ENCODE measurements at places on chromosomes 16 and 17. TPM values are rescaled to one million over a fixed set of nuclear protein-coding genes. Genes with fewer than 3 reads are reported as not detected.

GRCh38 chr17:19904924-19905323 lies 37.2 kb upstream of the ULK2 start:
- no peak for DNase-seq
- no peaks in the 10 kb centered on the region for H3K27me3 ChIP-seq
- no peak overlapping the region for H3K27ac ChIP-seq

DNA sequence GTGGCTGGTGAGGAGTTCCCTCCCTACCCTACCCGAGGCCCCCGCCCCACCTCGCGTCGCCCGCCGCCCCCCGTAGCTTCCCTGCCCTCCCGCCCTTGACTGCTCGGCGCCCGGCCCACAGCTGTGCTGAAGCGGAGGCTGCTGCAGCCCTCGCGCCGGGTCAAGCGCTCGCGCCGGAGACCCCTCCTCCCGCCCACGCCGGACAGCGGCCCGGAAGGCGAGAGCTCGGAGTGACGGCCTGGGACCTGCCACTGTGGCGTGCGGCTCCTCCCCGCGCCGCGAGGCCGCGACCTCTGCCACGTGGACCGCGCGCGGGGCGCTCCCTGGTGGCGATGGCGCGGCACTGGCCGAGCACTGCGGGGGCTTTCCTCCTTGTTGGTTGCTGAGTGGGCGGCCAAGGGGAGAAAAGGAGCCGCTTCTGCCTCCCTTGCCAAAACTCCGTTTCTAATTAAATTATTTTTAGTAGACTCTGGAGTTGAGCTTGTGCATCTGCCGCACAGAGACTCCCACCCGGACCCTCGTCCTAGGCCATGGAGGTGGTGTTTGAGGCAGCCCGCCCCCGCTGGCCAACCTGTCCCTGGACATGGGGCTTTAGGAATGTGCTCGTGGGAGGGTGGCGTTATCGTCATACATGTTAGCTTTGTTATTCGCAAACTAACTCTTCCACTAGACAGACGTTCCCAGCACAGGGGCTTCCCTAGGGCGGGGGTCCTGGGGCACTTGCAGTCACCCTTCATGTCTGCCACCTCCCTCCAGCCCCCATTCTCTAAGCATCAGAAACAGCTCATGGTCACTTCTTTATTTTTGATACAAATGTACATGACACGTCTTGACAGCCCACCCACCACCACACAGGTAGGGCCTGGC lies 4.4 kb downstream of the TP53I13 start:
- peak overlapping the region; percentile 40 for H3K4me3 ChIP-seq
- H3K36me3 ChIP-seq, result peaks cover 5% of the 10 kb centered on the region
- peaks cover 2% of the 10 kb centered on the region for H3K27me3 ChIP-seq
- peaks cover 24% of the 10 kb centered on the region for H3K4me1 ChIP-seq
- peak; percentile 67 for DNase-seq

GRCh38 chr16:8848231-8848938 lies 20.4 kb downstream of the CARHSP1 start:
- peaks cover 34% of the 10 kb centered on the region for H3K36me3 ChIP-seq
- no peak for DNase-seq
- H3K27me3 ChIP-seq, result no peaks in the 10 kb centered on the region
- H3K4me3 ChIP-seq, result no peak overlapping the region
- no peaks in the 10 kb centered on the region for H3K4me1 ChIP-seq

GRCh38 chr16:85541181-85541580 lies 71.9 kb upstream of the GSE1 start:
- H3K27ac ChIP-seq, result peak overlapping the region; percentile 34
- DNase-seq, result no peak
- no peak overlapping the region for H3K4me3 ChIP-seq
- no peaks in the 10 kb centered on the region for H3K27me3 ChIP-seq

- H3K4me1 ChIP-seq, result peaks cover 8% of the 10 kb centered on the region
- no peak for DNase-seq
- H3K27ac ChIP-seq, result peak overlapping the region; percentile 3
- no peaks in the 10 kb centered on the region for H3K36me3 ChIP-seq
Measured at GRCh38 chr17:65609749-65610148, 48.3 kb upstream of the AXIN2 start.

DNA sequence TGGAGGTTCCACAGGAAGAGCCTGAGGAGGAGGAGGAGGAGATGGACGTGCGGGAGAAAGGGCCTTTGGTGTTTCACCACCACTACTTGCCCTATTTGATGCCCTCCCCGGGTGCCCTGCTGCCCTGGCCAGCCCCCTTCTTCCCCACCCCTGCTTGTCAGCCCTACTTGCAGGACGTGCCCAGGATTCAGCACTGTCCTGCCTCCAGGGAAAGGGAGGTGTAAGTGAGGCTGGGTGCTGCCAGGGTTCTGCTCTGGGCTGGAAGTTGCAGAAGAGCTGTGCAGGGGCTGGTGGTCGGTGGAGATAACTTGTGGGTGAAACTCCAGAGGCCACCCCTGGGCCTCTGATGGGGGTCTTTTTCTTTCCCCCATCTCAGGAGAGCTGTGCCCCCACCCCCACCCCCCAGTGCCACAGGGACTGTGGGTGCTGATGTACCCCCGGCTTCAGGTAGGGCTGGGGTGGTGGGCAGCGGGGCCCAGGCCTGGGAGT lies 3.0 kb downstream of the PRR29 start:
- H3K27me3 ChIP-seq, result peaks cover 26% of the 10 kb centered on the region
- no peaks in the 10 kb centered on the region for H3K36me3 ChIP-seq
- peaks cover 13% of the 10 kb centered on the region for H3K4me1 ChIP-seq
- H3K4me3 ChIP-seq, result no peak overlapping the region

- H3K4me1 ChIP-seq, result peaks cover 25% of the 10 kb centered on the region
- no peak overlapping the region for H3K4me3 ChIP-seq
- H3K27ac ChIP-seq, result no peak overlapping the region
Measured at GRCh38 chr16:12800817-12801216, 2.9 kb downstream of the CPPED1 start.

- H3K27ac ChIP-seq, result peak overlapping the region; percentile 91
- no peaks in the 10 kb centered on the region for H3K27me3 ChIP-seq
- H3K4me3 ChIP-seq, result no peak overlapping the region
- DNase-seq, result no peak
Measured at GRCh38 chr16:85570735-85571562, 42.2 kb upstream of the GSE1 start.

- H3K27ac ChIP-seq, result no peak overlapping the region
- DNase-seq, result no peak
- H3K4me1 ChIP-seq, result peaks cover 5% of the 10 kb centered on the region
- H3K4me3 ChIP-seq, result no peak overlapping the region
- no peaks in the 10 kb centered on the region for H3K36me3 ChIP-seq
Measured at GRCh38 chr17:66398059-66398458, 95.6 kb downstream of the PRKCA start.

DNA sequence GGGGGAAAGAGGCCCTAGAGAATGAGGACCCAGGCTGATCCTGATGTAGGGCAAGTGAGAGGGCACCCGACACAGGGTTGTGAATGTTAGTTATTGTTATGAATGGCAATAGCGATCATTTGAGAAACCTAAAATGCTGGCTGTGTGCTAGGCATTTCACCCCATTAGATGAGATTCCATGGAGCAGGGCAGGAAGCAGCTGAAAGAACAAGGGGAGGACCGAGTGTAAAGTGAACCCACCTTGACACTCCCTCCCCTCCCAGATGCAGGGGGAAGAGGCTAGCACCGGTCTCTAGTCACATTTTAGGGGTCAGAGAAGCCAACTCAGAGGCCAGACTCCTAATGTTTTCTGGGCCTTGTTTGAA lies 553 bp upstream of the CORO6 start:
- DNase-seq, result no peak
- H3K36me3 ChIP-seq, result peaks cover 2% of the 10 kb centered on the region
- H3K27me3 ChIP-seq, result peaks cover 40% of the 10 kb centered on the region
- H3K27ac ChIP-seq, result no peak overlapping the region

The RUNDC3A gene
- total RNA-seq, result 0.34 TPM

The PTX4 gene
- not detected for total RNA-seq

The PYY gene
- total RNA-seq, result not detected

The PABPN1L gene
- total RNA-seq, result 0.40 TPM
